ENCODE measurements at places on chromosomes 2 and 18.

- DNase-seq = no peak
Observed at GRCh38 chr18:24570716-24571115, 110.3 kb downstream of the HRH4 start.

DNA sequence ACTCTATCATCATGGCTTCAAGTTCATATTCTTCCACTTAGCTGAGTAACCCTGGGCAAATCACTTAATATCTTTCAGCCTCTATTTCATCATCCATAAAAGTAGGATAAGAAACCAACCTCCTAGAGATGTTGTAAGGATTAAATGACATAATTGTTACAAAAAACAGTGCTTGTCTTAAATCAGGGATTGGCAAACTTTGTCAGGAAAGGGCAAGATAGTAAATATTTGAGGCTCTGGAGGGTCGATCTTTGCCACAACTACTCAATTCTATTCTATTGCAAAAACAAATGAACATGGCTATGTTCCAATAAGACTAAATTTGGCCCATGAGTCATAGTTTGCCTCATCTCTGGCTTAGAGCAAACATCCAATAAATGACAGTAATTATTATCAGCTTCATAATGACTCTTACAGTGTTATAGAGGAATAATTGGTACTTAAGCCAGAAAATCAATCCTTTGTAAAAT is 184.7 kb downstream of the SATB2 start:
- DNase-seq = no peak

DNA sequence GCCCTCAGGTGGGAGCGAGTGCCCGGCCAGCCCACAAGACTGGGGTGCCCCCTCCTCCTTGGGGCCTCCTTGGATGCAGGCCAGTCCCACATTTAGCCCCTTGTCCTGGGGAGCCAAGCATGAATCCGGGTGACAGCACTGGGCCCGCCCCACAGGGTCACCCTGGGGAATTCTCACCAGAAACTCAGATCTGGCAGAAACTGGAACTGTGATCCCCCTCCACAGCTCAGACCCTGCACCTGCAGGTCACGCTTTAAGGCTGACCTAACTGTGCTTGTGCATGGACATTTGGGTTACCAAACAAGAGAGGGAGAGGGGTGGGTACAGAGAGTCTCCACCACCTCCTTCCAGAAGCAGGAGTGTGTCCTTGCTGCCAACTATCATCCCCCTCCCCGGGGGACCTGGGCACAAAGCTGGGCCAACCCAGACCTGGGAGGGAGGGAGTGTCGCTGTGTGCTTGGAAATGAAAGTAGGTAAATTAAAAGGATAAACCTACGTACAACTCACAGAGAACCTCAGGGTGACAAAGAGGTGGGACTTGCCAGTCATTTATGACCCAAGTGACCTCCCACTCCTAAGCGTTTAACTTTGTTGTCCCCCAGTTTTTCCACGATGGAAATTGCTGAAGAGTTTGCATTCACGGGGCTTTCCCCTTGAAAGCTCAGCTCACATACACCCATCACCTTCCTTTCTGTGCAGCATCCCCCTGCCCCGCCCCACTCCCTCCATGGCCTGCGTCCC is 9.1 kb downstream of the ITM2C start:
- DNase-seq = no peak

- no peak for DNase-seq
Observed at GRCh38 chr2:23363268-23363667, 21.7 kb upstream of the KLHL29 start.

- DNase-seq = no peak
Observed at GRCh38 chr2:3672861-3673678, 15.1 kb downstream of the ALLC start.

GRCh38 chr2:201933792-201934237 is 99.8 kb upstream of the FZD7 start:
- DNase-seq = no peak

GRCh38 chr2:111227716-111228141 is 107.0 kb downstream of the BCL2L11 start:
- no peak for DNase-seq

Measured in T-helper 22 cell (primary cell).